ENCODE measurements at places on chromosomes 5 and 9.
A peak's percentile ranks its signal among the peaks of the same experiment; 100 is the strongest.

GRCh38 chr5:147437161-147437596 is 72.7 kb downstream of the DPYSL3 start:
- DNase-seq = no peak

DNA sequence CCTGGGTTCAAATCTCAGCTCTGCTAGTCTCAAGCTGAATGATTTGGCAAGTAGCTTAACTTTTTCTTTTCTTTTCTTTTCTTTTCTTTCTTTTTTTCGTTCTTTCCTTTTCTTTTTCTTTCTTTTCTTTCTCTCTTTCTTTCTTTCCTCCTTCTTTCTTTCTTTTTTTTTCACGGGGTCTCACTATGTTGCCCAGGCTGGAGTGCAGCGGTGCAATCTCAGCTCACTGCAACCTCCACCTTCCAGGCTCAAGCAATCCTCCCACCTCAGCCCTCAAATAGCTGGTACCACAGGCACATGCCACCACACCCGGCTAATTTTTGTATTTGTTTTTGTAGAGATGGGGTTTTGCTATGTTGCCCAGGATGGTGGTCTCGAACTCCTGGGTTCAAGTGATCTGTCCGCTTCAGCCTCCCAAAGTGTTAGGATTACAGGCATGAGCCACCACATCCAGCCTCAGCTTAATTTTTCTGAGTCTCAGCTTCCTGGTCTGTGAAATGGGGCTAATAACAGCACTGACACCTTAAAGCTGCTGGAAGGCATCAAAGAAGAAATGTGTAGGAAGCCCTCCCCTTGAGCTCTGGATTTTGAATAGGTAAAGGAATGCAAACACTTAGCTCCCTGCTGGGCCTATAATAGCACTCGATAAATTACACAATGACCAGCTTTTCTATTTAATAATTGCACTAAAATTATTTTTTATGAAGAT is 17.5 kb upstream of the PPARGC1B start:
- DNase-seq = no peak

GRCh38 chr5:75042522-75042921 is 9.8 kb downstream of the GCNT4 start:
- DNase-seq = no peak

DNA sequence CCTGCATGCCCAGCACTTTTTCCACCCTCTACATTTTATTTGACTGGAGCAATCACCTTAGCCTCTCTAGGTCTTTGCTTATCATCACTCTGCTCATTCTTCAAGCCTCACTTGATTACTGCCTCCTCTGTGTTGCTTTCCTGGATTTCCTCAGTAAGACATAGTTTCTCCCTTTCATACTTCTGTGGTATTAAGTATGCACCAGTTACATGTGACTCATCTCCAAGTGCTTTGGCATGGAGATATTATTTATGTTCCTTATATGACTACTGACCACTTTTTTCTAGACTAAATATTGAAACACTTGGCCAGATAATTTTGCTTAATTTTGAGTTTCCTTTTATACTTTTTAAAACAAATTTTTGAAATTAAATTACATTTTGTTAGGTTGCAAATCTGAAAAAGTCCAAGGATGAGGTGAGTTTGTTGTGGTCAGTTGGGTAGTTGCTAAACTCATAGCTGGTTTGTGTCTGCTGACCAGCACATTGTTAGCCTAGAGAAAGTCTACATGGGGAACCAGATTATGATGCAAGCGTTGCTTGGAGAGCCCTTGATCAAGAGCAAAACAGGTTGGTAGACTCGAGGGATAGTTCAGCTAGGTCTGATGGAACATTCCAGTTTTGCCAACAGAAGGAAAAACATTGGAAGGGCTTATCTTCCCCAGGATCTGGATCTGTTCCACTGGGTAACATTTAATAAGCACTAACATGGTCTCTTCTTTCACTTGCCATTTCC is 140.2 kb downstream of the TMC1 start:
- DNase-seq = no peak

- no peak for DNase-seq
Measured at GRCh38 chr5:124157320-124157719, 589.1 kb downstream of the ZNF608 start.

- no peak for DNase-seq
Measured at GRCh38 chr9:34594177-34594576, 4.7 kb upstream of the CNTFR start.

- DNase-seq = no peak
Measured at GRCh38 chr5:180823346-180823745, 20.7 kb upstream of the MGAT1 start.

GRCh38 chr5:89994266-89994665 is 415.3 kb downstream of the CETN3 start:
- DNase-seq = no peak

DNA sequence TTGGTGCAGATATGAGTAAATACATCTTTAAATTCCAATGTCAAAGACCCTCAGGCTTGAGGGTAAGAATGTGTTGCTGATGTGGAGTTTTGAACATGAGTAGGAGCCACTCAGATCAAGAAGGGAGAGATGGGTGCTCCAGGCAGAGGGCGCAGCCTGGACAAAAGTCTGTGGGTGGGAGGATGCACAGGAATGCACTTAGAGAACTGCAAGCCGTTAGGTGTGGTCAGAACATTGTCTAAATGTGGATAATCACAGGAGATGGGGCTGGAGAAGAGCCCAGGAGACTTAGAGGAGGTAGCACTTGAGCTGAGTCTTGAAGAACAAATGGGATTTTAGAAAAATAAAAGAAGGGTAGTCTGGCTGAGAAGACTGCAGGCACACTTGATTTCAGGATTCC is 255.5 kb downstream of the PAPPA start:
- DNase-seq = no peak

GRCh38 chr9:3331801-3332200 is 194.0 kb downstream of the RFX3 start:
- DNase-seq = no peak

DNA sequence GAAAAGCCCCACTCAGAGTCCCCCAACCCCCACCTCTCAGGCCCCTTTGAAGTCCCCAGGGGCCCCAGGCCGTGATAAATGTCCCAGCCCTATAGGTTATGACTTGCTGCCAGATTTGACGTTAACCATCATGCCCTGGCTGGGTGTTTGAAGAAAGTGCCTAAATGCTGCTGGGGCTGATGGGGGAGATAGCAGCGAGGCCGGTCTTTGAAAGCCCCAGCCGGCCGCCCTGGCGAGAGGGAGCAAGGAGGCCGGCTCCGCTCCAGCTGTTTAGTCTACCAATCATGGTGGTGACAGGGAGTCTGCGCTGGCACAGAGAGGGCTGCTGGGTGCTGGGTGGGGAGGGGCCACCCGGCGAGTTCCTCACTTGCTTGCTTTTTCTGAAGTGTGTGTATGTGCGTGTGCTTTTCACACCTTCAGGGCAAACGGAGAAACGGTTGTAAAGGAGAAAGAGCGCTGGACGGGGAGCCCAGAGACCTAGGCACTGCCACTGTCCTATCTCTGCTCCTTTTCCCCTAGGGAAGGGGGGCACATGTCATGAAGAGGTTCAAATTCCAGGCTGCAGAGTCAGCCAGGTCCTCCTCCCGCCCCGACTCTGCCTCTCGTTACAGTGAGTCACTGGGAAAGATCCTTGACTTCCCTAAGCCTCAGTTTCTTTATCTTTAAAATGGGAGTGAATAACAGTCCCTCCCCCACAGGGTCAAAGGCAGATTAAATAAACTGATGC is 126.1 kb upstream of the HAND1 start:
- no peak for DNase-seq

DNA sequence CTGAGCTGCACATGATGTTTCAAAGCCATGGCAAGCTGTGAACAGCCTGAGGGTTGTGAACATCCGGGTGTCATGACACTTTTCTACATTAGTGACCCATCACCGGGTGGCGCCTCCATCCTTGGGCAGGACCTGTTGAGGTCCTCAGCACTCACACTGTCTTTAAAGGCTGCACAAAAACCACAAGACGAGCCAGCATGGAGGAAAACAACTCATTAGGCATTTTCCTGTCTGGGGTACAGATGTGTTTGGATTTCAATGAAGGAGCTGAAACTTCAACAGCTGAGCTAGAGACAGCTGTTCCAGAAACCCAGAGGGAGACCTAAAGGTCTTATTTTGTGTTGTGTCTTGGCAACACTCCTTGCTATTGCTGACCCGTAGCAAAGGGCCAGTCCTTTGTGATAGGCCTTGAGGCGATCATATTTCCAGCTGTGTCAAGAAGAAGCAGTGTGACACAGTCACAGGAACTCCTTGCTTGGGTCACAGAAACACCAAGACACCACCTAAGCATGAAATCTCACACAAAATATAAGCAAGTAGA is 151.8 kb upstream of the VLDLR start:
- DNase-seq = no peak

DNA sequence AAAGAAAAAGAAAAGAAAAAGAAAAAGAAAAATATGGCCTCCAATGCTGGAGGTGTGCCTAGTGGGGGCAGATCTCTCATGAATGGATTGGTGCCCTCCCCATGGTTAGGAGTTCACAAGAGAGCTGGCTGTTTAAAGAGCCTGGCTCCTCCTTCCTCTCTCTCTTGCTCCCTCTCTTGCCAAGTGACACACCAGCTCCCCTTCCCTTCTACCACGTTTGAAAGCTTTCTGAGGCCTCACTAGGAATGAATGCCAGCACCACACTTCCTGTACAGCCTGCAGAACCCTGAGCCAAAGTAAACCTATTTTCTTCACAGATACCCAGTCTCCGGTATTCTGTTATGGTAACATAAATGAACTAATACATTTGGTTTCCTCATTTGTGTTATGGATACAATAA is 14.4 kb upstream of the GALNT10 start:
- DNase-seq = no peak

- DNase-seq = no peak
Measured at GRCh38 chr9:8189881-8190280, 390.3 kb upstream of the DMAC1 start.

- DNase-seq = no peak
Measured at GRCh38 chr5:19555876-19556275, 432.1 kb downstream of the CDH18 start.

DNA sequence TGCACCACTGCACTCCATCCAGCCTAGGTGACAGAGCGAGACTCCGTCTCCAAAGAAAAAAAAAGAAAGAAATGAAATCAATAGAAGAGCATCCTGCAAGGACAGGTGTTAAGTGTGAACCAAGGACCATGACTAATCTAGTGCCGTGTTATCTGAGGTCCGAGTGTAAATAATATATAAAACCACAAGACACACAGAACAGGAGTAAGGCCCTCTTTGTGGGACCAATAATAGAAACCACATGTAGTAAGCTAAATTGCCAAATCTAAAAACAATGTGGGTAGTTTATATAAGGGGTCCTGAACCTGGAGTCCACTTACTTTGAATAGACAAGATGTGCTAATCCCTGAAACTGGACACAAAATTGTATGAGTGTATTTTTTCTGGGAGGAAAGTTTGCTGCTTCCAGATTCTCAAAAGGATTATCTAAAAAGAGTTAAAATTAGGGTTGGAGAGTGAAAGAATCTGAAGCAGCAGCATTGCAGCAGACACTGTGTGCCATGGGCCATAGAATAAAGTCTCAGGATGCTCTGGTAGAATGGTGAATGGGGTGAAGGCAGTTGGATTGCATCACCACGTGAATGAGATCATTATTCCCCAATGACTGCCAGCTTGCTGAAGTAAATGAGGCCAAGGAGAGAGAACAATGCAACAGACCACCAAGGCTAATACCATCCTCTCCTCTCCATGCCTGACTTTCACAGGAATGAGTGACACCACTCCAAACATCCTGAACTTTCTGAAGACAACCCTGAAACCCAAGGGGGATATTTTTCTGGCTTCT is 222.7 kb downstream of the DCP2 start:
- DNase-seq = no peak

DNA sequence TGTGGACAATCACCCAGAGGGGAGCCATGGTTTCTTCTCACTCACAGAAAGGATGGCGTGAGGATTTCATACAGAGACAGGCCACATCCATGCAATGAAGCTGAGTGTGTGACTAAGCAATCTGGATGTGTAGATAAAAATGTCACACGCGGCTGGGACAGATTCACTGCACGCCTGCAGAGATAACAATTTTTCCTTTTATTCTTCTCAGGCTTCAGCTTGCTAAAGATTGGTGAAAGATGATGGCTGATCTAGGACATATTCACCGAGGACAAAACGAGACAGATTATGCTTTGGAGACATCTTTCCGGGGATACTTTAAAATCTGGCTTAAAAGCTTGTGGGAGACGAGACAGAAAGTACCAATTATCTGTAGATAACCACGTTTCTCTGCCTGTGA is 313.9 kb upstream of the TRPC7 start:
- no peak for DNase-seq

- no peak for DNase-seq
Measured at GRCh38 chr5:27087747-27088146, 49.4 kb upstream of the CDH9 start.

DNA sequence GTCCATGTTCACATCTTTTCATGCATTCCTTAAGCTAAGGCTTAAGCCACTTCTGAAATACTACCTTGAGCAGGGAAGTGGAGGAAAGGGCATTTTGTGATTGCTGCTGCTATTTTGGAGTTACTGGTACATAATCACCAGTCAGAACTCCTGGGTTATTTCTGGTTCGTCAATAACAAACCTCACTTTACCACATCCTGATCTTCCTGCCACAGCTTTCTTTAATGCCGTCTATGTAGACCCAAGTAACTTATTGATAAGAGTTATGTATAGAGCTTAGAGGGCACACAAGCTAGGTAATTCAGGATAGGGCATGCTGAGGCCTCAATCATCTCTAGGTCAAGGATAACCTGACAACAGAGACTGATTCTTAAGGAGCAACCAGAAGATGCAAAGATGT is 120.7 kb downstream of the DOCK8 start:
- DNase-seq = no peak

DNA sequence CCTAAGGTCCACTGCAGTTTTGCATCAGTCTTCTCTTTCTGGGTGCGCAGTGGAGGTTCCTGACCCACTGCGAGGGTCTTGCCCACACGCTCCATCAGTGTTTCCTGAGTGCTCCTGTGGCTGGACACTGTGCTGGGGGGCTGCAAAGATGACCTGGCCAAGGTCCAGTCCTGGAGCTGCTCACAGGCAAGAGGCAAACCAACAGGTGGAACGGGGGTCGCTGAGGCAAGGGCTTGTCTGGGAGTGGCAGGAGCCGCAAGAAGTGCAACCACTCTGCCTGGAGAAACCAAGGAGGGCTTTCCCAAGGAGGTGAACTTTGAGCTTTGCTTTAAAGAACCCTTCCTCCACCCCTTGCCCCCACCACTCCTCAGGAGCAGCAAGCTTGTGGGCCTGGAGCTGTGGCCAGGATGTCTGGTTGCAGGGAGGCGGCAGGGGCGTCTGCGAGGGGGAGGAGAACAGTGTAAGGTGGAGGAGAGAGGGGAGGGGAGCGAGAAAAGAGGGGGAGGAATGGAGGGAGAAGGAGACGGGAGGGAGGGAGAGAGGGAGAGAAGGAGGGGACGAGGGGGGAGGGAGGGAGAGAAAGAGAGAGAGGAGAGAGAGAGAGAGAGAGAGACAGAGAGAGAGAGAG is 444 bp upstream of the CPLX2 start:
- no peak for DNase-seq

GRCh38 chr9:131678499-131679111 is 61.3 kb downstream of the RAPGEF1 start:
- DNase-seq = peak; percentile 85

- DNase-seq = peak; percentile 68
Measured at GRCh38 chr5:119315516-119315949, 40.3 kb upstream of the TNFAIP8 start.

GRCh38 chr9:123276551-123276950 is 8.2 kb upstream of the STRBP start:
- DNase-seq = no peak

GRCh38 chr5:167861129-167861927 is 430.1 kb upstream of the WWC1 start:
- DNase-seq = no peak

- DNase-seq = no peak
Measured at GRCh38 chr5:37836235-37836591, 3.6 kb downstream of the GDNF start.
